ENCODE measurements at places on chromosomes 5 and 9.

DNA sequence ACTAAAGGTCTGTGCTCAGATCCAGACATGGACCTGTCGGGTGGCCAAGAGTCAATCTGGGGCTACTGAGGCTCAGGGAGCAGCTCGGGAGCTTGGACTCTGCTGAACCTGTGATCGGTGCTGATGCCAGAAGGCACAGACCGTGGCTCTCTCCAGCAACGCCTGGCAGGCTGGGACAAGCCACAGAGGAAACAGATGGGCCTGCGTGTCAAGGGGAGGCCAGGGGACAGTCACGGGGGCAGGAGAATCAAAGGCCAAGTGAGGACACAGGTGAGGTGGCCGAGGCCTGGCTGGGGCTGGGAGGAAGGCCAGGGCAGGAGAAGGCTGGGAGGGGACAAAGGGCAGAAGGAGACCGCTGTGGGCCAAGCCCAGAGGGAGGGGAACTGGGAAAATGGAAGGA, 43.4 kb downstream of the EPB41L4B start:
- no peak for DNase-seq

DNA sequence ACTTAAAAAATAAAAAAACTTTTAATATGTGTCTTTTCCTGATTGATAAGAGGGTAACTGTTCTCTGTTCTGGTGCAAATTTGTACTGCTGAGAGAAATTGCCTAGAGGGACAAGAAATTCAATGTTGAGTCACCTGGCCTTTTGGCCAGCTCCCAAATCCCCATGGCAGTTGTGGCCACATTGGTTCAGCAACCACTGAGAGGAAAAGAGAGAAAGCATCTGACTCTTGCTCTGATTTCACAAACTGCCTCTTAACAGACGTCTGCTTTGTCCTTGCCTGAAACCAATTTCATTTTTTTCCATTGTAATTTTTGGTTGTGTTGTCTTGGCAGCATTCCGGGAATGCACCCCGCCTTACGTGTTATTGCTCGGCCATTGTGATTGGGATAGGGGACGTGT, 42.4 kb downstream of the NTRK2 start:
- no peak for DNase-seq

DNA sequence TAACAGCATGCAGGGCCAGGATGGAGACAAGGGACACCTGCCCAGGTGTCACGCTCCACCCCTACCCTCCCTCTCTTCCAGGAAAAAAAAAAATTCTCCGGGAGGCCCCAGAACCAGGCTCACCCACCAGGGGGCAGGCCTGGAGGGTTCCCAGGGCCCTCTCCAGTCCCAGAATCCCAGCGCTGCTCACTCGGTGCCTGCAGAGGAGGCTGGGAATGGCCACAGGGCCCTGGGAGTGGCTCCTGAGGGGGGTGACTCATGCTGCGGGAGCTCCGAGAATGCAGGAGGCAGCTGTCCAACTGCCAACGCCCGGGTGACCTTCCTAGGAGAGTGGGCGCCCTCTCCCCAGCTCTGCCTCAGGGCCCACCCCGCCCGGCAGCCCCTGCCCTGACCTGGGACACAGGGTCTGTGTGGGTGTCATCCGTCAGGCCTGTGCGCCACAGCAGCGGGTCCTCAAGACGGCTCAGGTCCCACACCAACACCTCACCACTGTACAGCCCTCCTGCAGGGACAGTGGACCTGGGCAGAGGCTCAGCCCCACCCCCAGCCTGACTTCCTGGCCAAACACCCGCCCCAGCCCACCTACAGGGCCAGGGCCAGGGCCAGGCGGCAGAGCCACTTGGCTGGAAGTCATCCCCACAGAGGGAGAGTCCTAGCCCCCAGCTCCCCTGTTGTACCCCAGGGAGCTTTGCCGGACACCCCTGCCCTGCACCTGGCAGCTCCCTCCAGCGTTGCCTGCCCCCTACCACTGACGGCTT, 21.2 kb downstream of the DYNC2I2 start:
- DNase-seq, result no peak

DNA sequence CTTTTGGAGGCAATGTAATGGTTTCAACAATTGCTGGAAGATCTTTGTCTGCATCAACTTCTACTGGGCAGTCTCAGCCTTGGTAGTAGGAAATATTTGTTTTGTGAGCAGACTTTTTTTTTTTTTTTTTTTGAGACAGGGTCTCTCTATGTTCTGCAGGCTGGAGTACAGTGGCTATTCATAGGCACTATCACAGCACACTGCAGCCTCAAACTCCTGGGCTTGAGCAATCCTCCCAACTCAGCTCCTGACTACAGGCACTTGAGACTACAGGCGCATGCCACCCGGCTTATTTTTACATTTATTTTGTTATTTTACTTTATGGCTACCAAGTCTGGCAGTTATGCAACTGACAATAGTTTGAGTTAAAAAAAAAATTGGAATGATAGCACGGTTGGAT, 187.3 kb downstream of the SNX18 start:
- no peak for DNase-seq

- no peak for DNase-seq
Observed at GRCh38 chr5:143128412-143129071, 274.9 kb downstream of the NR3C1 start.

DNA sequence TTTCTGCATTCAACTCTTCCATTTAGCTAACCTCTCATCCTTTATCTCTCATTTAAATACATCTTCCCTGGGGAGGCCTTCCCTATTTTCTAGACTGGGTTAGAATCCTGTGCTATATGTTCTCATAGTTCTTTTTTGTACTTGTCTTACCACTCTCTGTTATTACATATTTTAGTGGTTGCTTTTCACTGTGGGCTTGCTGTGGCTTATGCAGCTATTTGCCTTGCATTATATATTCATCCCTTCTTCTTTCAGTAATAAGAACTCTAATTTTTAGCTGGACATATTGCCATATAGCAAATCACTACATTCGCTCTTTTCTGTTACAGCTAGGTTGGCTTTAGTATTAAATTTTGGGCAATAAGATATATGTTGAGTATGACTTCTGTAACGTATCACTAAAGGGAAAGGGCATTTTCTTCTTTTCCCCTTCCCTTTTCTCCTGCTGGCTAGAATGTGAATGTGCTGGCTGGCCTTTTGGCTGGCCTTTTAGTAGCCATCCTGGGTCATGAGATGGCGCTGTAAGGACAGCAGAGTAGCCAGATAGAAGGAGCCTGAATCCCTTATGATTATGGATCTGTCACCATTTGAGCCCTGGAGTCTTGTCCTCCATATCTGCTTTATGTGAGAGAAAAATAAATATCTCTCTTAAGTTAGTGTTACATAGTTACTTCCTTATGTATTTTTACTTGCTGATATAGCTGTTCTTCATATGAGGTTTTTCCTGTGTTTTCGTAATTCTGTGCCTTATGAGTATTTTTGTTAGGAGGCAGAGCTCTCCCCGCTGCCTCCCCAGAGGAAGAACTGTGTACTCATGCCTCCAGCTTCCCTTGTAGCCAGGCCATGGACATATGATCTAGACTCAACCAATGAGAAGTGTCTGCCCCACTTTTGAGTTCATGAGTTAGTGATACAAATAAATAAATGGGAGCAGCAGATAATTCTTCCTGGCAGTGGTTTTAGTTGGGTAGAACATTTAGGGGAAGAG, 65.8 kb downstream of the NDUFAF2 start:
- no peak for DNase-seq

DNA sequence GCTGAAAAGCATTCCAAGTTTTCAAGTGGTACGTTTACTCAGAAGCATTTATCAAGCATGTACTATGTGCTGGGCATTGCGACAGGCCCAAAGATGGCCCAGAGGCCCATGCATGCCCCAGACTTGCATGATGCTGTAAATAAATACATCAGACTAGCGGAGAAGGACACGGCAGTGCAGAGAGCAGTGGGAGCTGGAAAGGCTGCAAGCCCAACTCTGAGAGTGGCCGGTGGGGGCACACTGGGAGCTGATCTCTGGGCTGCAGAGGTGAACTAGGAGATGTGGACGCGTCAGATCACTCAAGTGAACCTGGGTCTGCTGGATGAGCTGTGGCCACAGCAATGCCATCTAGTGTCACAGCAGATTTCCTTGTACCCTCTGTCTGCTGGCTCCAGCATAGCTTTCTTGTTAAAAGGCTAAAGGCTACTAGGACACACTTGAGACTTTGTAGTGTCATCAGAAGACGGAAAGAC, 246.9 kb downstream of the FANCC start:
- no peak for DNase-seq

All from NCI-H1436 treated with DMSO at 0.1 percent for 48 hours (cell line).